Purkinje cell (primary cell): ENCODE measurements at places on chromosomes 1 and 21. TPM values are rescaled to one million over a fixed set of nuclear protein-coding genes. Genes with fewer than 3 reads are reported as not detected.

The PRKAA2 gene
- polyA plus RNA-seq, result 12.6 and 16.2 TPM in 2 replicates

The ARHGEF10L gene
- 1.2 and 3.6 TPM in 2 replicates for polyA plus RNA-seq

The ABCA4 gene
- not detected in 2 replicates for polyA plus RNA-seq

The ASTN1 gene
- 24.0 and 25.0 TPM in 2 replicates for polyA plus RNA-seq

The TNN gene
- polyA plus RNA-seq, result not detected in 2 replicates

The S100A7A gene
- not detected in 2 replicates for polyA plus RNA-seq

The POFUT2 gene
- polyA plus RNA-seq, result 2.7 and 5.0 TPM in 2 replicates

The LCE2B gene
- polyA plus RNA-seq, result not detected in 2 replicates

The RNU1-1 gene
- polyA plus RNA-seq, result not detected in 2 replicates

The OR2AK2 gene
- not detected in 2 replicates for polyA plus RNA-seq
